Smooth muscle cell of the umbilical artery (primary cell): ENCODE measurements at places on chromosomes 2 and 18. TPM values are rescaled to one million over a fixed set of nuclear protein-coding genes. Genes with fewer than 3 reads are reported as not detected.

The GALNT5 gene
- 52.8 and 71.3 TPM in 2 replicates for total RNA-seq

The LHCGR gene
- under 0.01 TPM in 1 of 2 replicates, not detected in the other for total RNA-seq

The VSNL1 gene
- total RNA-seq = 0.09 TPM in 1 of 2 replicates, not detected in the other

The KIAA2012 gene
- total RNA-seq = under 0.01 and 0.09 TPM in 2 replicates

The DIPK1C gene
- not detected in 2 replicates for total RNA-seq

The ANO7 gene
- total RNA-seq = 0.30 and 0.69 TPM in 2 replicates

The CCDC102B gene
- total RNA-seq = 2.4 and 2.9 TPM in 2 replicates

The KIF5C gene
- 0.37 and 2.7 TPM in 2 replicates for total RNA-seq

The RAB27B gene
- 40.1 and 47.8 TPM in 2 replicates for total RNA-seq

The ACVR1C gene
- total RNA-seq = under 0.01 and 0.37 TPM in 2 replicates

The RBM44 gene
- 0.18 and 0.30 TPM in 2 replicates for total RNA-seq

The NYAP2 gene
- total RNA-seq = not detected in 2 replicates

The BOLL gene
- not detected in 2 replicates for total RNA-seq

The HES6 gene
- 1.2 and 2.4 TPM in 2 replicates for total RNA-seq

The SCN7A gene
- total RNA-seq = under 0.01 and 0.23 TPM in 2 replicates

The CNGA3 gene
- 0.05 TPM in 1 of 2 replicates, not detected in the other for total RNA-seq

The NOL4 gene
- 0.23 and 0.30 TPM in 2 replicates for total RNA-seq

The DYNAP gene
- total RNA-seq = not detected in 2 replicates

The IL36B gene
- not detected in 2 replicates for total RNA-seq

The TYMS gene
- total RNA-seq = 8.3 and 32.5 TPM in 2 replicates

The SERPINB11 gene
- not detected in 2 replicates for total RNA-seq

The REG3A gene
- total RNA-seq = not detected in 2 replicates

The ASTL gene
- total RNA-seq = 0.23 TPM in 1 of 2 replicates, not detected in the other

The OR6B2 gene
- total RNA-seq = not detected in 2 replicates

The DSC1 gene
- 0.05 and 0.30 TPM in 2 replicates for total RNA-seq

The COL6A3 gene
- 1,689 and 3,192 TPM in 2 replicates for total RNA-seq

The RHOB gene
- 89.1 and 102 TPM in 2 replicates for total RNA-seq

The TUBA4A gene
- 6.5 and 6.6 TPM in 2 replicates for total RNA-seq

The C2orf69 gene
- 10.4 and 14.0 TPM in 2 replicates for total RNA-seq

The CCBE1 gene
- 0.59 and 19.1 TPM in 2 replicates for total RNA-seq

The PLB1 gene
- total RNA-seq = 1.1 and 1.2 TPM in 2 replicates

The ALK gene
- total RNA-seq = not detected in 2 replicates

The NTSR2 gene
- total RNA-seq = not detected in 2 replicates

The SLC38A11 gene
- total RNA-seq = under 0.01 and 0.23 TPM in 2 replicates

The DHX57 gene
- 26.4 and 35.9 TPM in 2 replicates for total RNA-seq

The DCC gene
- total RNA-seq = not detected in 2 replicates

The RAPH1 gene
- 22.3 and 78.8 TPM in 2 replicates for total RNA-seq

The SOX11 gene
- 8.9 and 11.9 TPM in 2 replicates for total RNA-seq

The MDH1 gene
- 198 TPM in 2 replicates for total RNA-seq

The DOCK10 gene
- 19.6 and 39.5 TPM in 2 replicates for total RNA-seq

The HJURP gene
- total RNA-seq = 1.5 and 9.4 TPM in 2 replicates

The PSD4 gene
- total RNA-seq = 1.2 and 1.8 TPM in 2 replicates

The TRAPPC8 gene
- total RNA-seq = 53.2 and 57.2 TPM in 2 replicates

The PRR30 gene
- total RNA-seq = not detected in 2 replicates

The ALLC gene
- not detected in 2 replicates for total RNA-seq

The HOXD3 gene
- 0.92 and 2.4 TPM in 2 replicates for total RNA-seq
